CD4-positive, alpha-beta T cell treated with Interleukin-4 for 1 hour (primary cell): ENCODE measurements at places on chromosomes 5 and 9.

- DNase-seq: no peak
Observed at GRCh38 chr9:127739614-127740330, 4.7 kb upstream of the TOR2A start.

GRCh38 chr5:176409765-176410164 lies 6.6 kb downstream of the CLTB start:
- no peak for DNase-seq

GRCh38 chr5:165735388-165735787 lies 2230.0 kb downstream of the MAT2B start:
- DNase-seq: no peak

DNA sequence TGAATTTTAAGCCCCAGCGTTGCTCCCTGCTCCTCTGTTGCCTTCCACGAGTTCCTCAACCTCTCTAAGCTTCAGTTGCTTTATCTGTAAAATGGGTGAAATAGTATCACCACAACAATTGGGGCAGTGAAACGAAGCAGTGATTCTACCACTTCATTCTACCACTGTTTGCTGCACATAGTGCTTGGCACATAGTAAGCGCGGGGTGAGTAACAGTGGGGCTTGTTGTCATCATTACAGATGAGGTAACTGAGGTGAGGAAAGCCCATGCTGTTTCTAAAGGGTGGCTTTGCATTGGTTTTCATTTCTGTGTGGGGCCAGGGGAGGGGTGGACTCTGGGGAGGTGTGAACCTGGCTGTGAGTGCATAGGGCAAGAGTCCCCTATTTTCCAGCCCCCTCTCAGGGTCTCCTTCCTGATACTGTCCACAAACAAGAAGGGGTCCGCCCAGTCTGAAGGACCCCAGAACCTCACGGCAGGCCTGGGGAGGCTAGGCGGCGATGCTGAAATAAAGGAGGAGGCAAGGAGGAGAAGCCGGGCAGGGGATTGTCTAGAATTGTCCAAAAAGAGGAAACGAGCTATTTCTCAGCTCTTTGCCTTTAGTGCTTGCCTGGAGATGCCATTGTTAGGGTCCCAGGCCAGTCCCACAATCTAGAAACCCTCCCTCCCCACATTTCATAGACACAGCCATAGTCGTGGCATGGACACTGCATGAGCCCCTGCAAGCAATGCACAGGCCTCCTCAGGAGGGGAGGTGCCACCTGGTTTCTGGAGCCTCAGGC lies 65.6 kb downstream of the IL6ST start:
- no peak for DNase-seq

DNA sequence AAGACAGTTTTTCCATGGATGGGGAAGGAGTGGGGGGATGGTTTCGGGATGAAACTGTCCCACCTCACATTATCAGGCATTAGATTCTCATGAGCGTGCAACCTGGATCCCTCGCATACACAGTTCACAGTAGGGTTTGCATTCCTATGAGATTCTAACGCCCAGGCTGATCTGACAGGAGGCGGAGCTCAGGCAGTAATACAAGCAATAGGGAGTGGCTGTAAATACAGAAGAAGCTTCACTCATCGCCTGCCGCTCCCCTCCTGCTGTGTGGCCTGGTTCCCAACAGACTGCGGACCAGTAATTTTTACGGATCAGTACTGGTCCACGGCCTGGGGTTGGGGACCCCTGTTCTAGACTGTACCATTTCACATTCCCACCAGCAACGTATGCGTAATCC lies 68.3 kb upstream of the OTULINL start:
- DNase-seq: no peak
